Iris pigment epithelial cell (primary cell): ENCODE measurements at places on chromosomes 13 and 19.
A peak's percentile ranks its signal among the peaks of the same experiment; 100 is the strongest.

DNA sequence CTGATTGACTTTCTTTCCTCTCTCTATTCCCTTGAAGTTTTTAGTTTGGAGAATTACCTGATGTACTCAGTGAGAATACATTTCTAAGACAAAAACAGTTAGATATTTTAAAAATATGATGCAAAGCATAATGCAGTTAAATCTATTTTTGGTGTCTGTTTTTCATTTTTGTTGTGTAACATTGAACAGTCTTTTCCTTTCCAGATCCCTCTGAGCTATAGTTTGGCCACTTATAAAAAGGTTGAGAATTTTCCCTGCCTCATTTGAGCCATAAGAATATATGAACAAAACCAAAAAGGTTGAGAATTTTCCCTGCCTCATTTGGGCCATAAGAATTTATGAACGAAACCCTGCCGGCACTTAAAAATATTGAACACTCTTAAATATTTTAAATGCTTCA lies 57.0 kb upstream of the IPO5 start:
- DNase-seq = no peak

GRCh38 chr19:12800923-12801465 lies 606 bp downstream of the PRDX2 start:
- no peak for DNase-seq

DNA sequence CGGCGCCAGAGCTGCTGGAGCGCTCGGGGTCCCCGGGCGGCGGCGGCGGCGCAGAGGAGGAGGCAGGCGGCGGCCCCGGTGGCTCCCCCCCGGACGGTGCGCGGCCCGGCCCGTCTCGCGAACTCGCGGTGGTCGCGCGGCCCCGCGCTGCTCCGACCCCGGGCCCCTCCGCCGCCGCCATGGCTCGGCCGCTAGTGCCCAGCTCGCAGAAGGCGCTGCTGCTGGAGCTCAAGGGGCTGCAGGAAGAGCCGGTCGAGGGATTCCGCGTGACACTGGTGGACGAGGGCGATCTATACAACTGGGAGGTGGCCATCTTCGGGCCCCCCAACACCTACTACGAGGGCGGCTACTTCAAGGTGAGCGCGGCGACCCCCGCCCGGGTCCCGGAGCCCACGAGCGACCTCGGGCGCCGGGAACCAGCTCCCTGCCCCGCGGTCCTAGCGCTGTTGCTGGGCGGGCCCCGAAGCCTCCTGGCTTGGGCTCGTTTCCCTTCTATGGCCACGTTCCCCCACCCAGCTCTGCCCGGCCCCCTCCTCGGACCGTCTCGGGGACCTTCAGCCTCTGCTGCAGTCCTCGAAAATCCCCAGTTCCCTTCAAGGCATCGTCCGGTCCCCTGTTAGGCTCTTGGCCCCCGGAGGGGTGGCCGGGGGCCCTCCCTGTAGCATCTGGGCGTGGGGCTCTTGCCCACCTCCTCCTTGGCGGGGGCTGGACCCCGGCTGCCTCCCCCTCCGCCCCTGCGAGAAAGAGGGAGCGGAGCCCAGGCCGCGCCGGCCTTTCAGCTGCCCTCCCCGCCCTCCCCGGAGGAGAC lies at the start of gene CDC34:
Gene CDC34 (plus strand): TSS at position 8 of the 808 bp plus-strand sequence. CDS start 172 bp downstream, at position 180.
- DNase-seq = no peak

- no peak for DNase-seq
Observed at GRCh38 chr13:72700509-72700908, 26.9 kb downstream of the MZT1 start.

- DNase-seq = no peak
Observed at GRCh38 chr13:110438211-110438610, 123.3 kb downstream of the RAB20 start.

- DNase-seq = peak; percentile 41
Observed at GRCh38 chr13:49315036-49315565, 67.4 kb downstream of the CDADC1 start.
